ENCODE measurements at places on chromosomes 5 and 9.

DNA sequence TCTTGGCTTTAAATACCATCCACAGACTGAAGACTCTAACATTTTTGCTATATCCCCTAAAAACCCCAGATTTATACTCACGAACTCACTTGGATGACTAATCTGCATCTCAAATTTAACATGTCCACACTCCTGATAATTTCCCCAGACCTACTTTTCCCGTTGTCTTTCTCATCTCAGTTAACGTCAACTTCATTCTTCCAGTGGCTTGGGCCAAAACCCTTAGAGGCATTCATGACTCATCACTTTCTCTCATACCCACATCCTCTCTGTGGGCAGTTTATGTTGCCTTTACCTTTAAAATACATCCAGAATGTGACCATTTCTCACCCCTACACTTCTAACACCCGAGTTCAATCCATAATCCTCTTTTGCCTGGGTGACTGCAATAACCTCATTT lies 96.7 kb downstream of the EDIL3 start:
- DNase-seq = no peak

GRCh38 chr5:107968998-107969397 lies 298.3 kb upstream of the EFNA5 start:
- DNase-seq = no peak

- no peak for DNase-seq
Observed at GRCh38 chr5:141633871-141634561, 2.6 kb downstream of the HDAC3 start.

DNA sequence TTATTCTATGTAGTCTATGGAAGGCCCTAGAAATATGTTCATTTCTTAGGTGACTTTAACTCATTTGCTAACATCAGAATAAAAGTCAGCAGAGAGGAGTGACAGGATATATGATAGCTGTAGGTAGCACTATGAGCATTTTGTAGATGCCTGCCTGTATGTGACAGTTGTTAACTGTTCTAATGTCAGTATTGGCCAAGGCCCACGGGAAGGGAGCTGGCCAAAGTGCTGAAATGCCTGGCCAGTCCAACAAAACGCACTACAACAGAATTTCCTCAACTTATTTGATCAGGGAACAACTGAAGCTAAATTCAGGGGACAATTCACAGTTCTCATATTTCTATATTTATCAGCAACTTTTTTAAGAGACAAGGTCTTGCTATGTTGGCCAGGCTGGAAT lies 20.8 kb downstream of the SV2C start:
- DNase-seq = no peak

- no peak for DNase-seq
Observed at GRCh38 chr9:69885474-69885929, 64.9 kb downstream of the CFAP95 start.

DNA sequence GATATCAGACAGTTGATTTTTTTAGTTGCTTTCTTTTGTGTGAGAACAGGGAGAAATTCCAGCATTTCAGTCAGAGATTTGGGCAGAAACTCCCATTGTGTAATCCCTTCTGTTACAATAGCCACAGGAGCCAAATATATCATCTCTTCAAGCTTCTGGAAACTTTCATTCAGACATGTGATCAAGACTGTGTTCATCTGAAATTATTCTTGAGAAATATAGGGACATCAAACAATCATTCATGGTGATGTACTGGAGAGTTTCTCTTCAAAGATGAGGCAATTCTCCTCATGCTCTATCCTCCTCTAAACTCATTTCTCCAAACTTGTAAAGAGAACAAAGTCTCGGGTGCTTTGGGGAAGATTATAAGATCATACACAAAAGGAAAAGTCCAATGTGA lies 35.2 kb upstream of the CSNK1G3 start:
- no peak for DNase-seq

DNA sequence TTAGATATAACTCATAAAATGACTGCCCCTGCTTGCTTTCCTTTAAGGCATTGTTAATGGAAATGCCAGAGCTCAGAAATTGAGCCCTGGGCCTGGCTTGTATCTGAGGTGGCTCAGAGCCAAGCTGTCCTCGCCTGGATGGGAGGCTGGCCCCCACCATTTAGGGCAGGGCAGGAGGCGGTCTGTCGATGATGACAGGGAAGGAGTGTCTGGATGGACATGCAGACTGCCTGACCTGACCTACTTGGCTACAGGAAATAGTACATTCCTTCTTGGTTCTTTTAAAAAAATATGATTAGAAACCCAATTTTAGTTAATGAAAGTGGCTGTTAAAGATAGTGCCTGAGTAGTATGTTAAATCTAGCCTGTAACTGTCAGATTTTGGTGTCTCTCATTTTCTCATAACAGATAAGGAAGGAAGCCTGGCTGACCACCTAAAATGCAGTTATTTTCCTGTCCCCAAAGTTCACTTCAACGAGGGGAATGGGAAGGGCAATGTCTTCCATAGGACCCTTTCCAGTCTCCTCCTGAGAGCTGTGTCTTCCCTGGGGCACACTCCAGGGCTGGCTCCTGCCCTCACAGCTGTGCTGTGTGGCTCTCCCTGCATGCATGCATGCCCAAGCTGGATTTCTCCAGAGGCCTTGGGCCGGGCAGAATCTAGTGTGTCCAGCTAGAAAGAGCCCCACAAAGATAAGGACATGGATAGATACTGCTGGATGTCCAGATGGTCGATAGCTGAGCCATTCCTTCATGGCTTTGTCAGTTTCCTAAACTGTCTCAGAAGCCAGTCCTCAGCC lies 42.3 kb downstream of the MACROH2A1 start:
- no peak for DNase-seq

DNA sequence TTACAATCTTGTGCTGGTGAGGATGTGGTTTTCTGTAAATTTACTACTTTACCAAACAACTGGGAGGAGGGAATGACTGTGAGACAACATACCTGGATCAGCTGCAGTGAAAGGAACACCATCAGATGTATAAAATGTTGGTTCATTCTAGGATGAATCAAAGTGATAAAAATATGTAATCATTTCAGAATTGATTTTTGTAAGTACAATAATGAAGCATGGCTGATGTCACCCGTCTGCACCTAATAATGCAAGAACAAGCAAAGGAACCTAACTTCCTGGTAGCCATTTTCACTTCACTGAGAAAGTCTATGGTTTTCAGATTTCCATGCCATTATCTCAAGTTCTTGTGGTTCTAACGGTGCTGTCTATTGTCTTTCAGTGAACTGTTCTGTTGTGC lies 18.7 kb upstream of the C5orf34 start:
- no peak for DNase-seq

DNA sequence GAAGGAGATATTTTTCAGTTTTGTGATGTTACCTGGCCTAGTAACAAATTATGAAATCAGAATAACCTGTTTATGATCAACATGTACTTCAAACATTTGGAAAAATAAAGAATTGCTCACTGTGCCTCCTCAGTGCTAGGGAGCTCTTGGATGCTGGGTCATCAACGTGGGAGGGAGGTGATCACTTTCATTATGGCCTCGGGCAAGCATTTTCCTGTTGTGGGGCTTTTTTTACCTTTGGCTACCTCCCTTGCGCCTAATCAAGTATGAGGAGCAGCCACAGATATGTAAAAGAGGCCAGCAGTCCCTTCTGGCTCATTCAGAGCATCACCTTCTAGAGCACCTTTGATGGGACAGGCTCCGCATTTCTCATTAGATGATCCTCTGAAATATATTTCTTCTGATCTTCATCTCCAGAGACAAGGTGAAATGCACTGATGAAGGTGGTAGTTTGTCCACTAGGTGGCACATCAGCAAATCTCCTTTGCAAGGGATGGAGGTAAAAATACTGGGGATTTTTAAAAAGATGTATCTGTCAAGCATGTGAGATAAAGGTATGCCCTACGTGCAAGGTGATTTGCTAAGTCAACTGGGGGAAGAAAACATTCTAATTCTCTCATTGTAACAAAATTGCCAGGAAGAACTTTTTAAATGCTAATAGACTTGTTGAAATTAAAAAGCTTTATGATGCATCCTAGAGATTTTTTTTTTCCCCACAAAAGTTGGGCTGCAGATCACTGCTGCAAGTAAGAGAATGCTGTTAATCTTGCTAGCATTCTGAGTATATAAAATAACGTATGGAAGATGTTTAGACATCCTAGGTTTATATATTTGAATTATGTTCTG lies 218.2 kb downstream of the MAST4 start:
- DNase-seq = peak; percentile 44

GRCh38 chr5:15013654-15014463 lies 142.3 kb upstream of the ANKH start:
- DNase-seq = peak; percentile 95

- no peak for DNase-seq
Observed at GRCh38 chr5:40599676-40600075, 80.0 kb upstream of the PTGER4 start.

- no peak for DNase-seq
Observed at GRCh38 chr9:123058834-123059233, 25.4 kb downstream of the GPR21 start.

DNA sequence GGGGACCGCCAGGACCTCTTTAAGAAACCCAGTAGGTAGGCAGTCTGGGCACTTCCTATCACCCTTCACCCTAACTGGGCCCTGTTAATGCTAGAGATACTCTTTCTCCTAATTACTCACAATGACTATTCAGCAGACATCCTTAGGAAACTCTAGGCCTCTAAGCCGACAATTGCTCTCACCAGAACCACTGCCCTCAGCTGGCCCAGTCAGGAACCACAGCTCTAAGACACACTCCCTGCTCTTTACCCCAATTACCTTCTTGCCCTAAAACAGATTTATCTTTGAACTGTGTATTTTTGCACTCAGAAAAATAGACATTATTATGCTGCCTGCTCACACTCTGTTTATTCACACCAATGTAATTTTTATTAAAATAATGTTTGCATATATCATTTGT lies 432.6 kb upstream of the SLC30A5 start:
- DNase-seq = no peak

DNA sequence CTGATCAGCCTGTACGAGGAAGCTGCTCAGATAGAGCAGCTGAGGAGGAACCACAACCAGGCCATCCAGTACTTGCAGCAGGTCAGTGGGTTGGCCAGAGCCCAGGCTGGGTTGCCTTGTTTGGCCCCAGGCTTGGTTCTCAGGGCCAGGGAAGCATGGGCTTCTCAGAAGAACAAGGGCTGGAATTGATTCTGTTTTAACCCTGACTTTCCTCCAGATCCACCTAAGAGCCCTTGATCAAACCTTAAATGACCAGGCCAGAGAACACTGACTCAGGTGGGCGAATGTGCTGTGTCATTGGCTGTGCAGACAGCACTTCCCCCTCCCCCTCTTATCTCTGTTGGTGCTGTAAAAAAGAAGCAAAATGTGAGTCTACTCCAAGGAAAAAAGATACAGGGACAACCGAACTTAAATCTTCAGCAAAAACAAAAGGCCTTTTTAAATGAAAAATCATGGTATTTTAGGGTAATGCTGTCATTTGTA lies 28.1 kb downstream of the TTC23L start:
- DNase-seq = no peak

- no peak for DNase-seq
Observed at GRCh38 chr5:14035859-14036503, 91.5 kb upstream of the DNAH5 start.

DNA sequence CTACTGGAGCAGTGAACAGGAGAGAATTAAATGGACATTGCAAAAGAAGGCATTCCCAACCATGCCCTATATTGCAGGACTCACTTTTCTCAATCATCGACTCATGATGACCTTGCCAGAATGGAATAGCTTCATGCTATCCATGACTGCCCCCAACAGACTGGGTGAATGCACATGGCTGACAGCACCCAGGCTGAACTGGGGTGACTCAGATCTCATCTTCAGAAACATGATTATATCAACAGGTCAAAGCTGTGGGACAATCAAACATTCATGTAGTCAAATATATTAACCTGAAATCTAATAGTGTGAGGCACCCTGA lies 34.7 kb upstream of the MIER3 start:
- no peak for DNase-seq

GRCh38 chr5:3010953-3011763 lies 259.7 kb upstream of the IRX2 start:
- no peak for DNase-seq

DNA sequence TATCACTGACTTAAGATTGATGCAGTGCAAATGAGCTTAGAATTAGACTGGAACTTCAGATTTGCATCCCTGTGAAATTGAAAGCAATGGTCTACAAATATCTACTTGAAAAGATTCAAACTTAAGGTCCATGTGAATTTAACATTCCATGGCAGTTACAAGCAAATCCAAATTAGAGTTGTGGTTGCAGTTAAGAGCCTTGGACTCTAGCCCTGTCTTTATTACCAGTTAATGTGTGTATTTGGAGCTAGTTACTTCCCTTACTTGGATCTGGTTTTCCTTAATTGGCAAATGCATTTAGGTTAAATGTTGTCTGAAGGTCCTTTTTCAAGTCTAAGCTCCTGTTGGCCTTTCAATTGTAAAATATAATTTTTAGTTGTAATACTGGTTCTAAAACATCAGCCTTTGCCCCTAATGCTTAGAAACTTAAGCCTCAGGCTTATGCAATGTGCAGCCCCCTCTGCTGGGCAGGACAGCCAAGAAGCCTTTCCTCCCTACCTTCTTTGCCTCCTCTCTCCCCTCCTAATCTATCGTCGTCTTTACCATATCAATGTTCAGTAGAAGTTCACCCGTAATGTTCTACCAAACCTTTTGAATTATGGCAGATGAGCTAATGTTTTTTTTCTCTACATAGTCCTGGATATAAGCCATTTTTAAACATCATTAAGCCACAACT lies 59.5 kb downstream of the ERMP1 start:
- no peak for DNase-seq

GRCh38 chr5:74621492-74621891 lies 19.0 kb downstream of the ENC1 start:
- no peak for DNase-seq

GRCh38 chr5:179904463-179905160 lies 3.1 kb downstream of the TBC1D9B start:
- DNase-seq = no peak

- DNase-seq = no peak
Observed at GRCh38 chr9:69411931-69412740, 87.1 kb downstream of the ENTREP1 start.

DNA sequence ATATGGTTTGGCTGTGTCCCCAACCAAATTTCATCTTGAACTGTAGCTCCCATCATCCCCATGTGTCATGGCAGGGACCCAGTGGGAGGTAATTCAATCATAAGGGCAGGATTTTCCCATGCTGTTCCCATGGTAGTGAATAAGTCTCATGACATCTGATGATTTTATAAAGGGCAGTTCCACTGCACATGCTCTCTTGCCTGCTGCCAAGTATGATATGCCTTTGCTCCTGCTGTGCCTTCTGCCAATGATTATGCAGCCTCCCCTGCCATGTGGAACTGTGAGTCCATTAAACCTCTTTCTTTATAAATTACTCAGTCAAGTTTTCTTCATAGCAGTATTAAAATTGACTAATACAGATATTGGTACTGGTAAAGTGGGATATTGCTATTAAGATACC lies 42.4 kb downstream of the MARCHF11 start:
- DNase-seq = no peak

GRCh38 chr9:132761602-132762001 lies 91.3 kb downstream of the GTF3C4 start:
- DNase-seq = no peak

DNA sequence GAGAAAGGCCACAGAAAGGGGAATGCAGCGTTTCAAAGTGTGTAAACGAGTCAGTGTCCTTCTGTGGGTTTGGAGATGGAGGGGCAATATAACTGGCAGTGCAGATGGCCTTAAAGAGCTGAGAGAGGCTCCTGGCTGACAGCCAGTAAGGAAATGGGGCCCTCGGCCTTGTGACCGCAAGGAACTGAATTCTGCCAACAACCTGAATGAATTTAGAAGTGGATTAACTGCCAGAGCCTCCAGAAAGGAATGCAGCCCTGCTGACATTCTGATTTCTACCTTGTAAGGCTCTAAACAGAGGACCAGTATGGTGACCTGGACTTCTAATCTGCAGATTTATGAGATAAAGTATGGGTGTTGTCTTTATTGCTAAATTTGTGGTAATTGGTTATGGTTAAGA lies 17.5 kb upstream of the NREP start:
- no peak for DNase-seq

- no peak for DNase-seq
Observed at GRCh38 chr9:74573640-74574191, 76.6 kb downstream of the RORB start.

Data from NCI-H748 treated with DMSO at 0.1 percent for 48 hours (cell line).